ENCODE measurements at places on chromosomes 11 and 22.

DNA sequence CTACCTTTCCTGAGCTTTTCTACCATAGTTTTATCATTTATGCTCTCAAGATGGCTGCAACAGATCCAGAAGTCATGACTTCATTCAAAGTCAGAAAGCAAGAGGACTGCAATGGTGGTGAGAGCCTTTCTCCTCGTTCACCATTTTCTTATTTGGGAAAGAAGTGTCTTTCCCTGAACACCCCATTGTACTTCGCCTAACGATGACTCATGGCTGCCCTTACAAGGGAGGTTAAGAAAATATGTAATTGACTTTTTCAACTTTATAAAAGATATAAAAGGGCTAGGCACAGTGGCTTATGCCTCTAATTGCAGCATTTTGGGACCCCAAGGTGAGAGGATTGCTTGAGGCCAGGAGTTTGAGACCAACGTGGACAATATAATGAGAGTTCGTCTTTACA, 541.7 kb downstream of the METTL15 start:
- no peak for DNase-seq

GRCh38 chr22:44645083-44645482, 56.9 kb upstream of the PRR5 start:
- DNase-seq: no peak

- DNase-seq: no peak
Observed at GRCh38 chr11:43116071-43116470, 195.7 kb upstream of the API5 start.

DNA sequence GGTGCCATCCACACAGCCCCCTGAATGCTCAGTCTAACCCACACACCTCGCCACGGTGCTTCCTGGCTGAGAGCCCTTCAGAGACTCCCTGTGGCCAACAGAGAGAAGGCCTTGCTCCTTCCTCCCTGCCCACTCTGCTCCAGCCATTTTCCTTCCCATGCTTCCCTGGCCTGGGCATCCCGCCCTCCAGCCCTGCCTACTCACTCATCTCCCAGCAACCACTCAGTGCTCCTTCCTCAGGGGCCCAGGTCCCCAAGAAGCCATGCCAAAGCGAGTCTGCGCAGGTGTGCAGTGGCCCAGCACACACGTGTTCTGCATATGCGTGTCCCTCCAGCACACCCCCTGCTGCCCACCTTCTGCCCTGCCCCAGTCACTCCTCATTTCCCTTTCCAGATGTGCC, 56.4 kb downstream of the NECTIN1 start:
- no peak for DNase-seq

GRCh38 chr22:44023404-44024287, 456 bp upstream of the PARVB start:
- DNase-seq: peak; percentile 17

- DNase-seq: no peak
Observed at GRCh38 chr11:101331411-101331810, 201.8 kb upstream of the PGR start.

DNA sequence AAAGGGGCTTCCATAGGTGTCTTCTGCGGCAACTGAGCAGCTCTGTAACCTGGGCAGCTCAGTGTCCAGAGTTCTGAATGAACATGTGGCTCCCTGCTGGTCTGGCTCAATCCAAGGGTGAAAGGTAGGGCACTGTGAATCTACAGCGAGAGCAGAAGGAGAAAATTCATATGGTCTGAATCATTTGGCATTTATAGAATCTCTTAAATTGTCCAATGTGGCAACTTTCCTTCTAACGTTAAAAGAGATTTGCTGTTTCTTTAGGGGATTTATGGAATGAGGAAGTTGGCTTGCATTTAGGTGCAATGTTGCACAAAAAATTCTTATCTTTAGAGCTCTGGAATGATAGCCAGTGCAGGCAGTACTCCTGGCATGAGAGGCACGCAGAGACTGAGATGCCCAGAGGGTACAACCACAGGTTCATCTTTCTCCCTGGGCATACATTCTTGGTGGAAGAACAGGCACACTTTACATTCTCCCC, 17.0 kb downstream of the ATXN10 start:
- no peak for DNase-seq

GRCh38 chr11:35038211-35038928, 100.6 kb upstream of the CD44 start:
- DNase-seq: no peak

GRCh38 chr11:131025020-131025419, 108.7 kb upstream of the SNX19 start:
- no peak for DNase-seq

DNA sequence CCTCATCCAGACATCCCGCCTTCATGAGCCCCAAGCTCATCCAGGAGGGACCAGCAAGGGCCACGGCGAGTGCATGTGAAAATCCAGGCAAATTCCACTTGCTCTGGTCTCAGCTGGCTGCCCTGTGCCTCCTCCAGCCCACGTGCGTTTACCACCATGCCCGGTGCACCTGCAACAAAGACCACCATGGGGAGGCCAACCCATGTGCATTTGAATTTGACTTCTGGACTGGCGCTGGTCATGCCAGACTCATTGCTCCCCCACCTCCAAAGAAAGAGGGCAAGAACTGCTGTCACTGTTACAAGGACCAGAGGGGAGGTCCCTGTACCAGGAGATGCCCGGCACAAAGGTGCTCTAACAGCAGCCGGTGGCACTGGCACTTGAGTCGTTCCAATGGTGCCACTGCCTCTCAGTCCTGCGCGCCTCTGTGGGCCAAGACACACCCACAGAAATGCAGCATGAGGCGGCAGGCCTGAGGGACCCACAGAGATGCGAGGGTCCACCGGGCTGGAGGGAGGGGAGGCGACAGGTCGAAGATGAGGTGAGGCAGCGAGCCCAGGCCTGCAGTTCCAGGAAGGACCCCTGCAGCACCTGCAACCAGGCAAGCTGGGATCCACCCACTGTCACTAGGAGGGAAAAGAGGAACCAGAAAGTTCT, 80.3 kb downstream of the PHF21B start:
- no peak for DNase-seq

GRCh38 chr11:35909511-35910265, 34.2 kb upstream of the LDLRAD3 start:
- DNase-seq: no peak

DNA sequence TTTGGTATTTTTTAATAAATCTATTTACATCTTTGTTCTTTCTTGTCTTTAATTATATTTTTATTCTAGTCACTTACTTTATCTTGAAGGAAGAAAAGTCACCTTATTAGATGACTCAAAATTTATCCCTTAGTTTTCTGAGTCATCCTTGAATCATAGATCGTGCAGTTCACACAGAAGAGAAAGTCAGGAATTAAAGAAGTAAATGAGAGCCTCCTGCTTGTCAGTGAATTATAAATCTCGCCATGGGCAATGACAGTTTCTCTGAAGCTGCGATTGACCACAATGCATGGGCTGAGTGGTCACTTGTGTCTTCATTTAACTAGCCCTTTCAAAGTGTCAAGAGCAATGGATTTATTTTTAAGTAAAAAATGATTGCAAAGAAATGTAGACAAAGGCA, 91.2 kb downstream of the LUZP2 start:
- DNase-seq: no peak

- no peak for DNase-seq
Observed at GRCh38 chr11:77126861-77127234, 1.2 kb upstream of the MYO7A start.

DNA sequence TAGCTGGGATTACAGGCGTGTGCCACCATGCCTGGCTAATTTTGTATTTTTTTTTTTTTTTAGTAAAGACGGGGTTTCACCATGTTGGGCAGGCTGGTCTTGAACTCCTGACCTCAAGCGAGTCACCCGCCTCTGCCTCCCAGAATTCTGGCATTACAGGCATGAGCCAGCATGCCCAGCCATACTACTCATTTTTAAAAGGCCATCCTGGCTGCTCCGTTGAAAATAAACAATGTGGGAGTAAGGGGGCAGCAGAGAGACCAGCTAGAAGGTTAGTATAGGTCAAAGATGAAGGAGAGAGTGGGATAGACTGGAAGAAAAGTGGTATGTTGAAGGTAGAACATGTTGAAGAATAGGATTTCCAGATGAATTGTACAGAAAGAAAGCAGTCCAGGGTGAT, 17.6 kb upstream of the LIN7C start:
- no peak for DNase-seq

GRCh38 chr11:78037056-78037455, 14.0 kb upstream of the KCTD14 start:
- DNase-seq: no peak

DNA sequence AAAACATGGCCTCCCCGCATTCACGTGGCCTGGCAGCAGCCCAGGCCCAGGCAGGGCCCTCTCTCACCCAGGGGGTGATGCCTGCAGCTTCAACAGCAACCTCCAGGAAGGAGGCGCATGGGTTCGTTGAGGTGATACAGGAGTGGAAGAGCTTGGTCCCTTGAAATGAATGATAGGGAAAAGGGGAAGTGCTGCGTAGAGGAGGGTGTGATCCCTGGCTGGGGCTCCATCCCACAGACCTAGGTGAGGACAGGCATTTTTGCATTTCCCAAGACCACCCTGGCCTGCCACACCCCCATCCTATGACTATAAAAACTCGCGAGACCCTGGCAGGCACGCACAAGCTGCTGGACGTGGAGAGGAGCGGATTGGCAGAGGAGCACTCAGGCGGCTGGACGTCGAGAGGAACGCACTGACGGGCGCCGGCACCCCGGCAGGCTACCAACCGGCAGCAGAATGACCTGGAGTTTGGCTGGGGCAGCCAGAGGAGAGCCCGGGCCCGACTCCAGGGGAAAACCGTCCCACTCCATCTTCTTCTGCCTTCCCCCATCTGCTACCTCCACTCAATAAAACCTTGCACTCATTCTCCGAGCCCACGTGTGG, 32.6 kb downstream of the RTN4R start:
- no peak for DNase-seq

DNA sequence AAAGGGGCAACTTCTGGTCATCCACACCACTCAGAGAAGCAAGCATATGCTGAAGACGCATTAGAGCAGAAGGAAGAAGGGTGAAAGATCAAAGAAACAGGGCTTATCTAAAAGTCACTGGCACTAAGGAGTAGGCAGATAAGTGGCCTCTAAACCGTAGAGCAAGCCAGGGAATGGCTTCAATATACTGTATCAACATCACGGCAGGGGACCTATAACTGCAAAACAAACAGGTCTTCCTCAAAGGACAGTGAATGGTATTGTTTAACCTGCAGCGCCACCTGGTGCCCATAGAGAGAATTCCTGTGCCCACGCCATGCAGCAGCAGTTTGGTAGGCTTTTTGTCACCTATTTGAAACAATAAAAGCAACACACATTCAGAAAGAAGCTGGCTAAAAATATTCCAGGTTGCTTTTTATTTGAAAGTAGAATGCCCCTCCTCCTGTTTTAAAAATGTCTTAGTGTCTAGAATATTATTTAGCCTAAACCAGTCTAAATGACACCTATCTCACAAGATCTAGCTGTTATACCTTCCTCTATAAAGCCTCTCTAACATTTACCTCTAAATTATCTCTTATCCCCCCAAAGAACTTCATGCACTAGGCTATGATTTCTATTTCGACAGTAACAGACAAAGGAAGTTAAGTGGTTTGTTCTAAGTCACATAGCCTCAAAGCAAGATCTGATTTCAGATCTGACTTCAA, 21.8 kb downstream of the SNX19 start:
- peak; percentile 74 for DNase-seq

GRCh38 chr22:41561335-41561734, 525 bp downstream of the CSDC2 start:
- DNase-seq: no peak

- peak; percentile 89 for DNase-seq
Observed at GRCh38 chr11:396948-397548, 3.0 kb downstream of the PKP3 start.

- no peak for DNase-seq
Observed at GRCh38 chr11:33893711-33894397, 2.0 kb upstream of the LMO2 start.
